Fibroblast of skin of left biceps (primary cell): ENCODE measurements at places on chromosomes 11 and 22.

DNA sequence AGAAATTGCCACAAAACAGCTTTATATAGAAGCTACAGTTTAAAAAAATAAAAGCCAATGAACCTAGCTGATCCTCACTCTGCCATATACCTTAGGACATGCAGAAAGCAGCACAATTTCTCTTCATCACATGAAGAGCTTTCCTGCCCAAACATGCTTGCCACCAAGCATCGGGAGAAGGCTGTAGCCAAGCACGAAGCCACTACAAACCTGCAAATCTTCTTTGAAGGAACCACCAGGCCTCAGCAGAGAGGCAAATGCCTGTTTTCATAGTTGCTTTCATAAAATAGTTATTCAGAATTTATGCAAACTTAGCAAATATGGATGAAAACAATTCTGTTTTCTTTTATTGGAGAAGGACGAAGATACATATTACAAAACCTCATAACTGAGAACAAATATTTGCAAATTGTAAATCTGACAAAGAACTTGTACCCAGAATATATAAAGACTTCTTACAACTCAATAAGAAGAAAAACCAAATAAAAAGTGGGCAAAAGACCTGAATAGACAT, 100.3 kb downstream of the RBFOX2 start:
- DNase-seq, result no peak

GRCh38 chr11:119584193-119585042, 144.6 kb downstream of the NECTIN1 start:
- DNase-seq, result peak; percentile 71

- DNase-seq, result no peak
Observed at GRCh38 chr11:131624531-131624930, 254.1 kb downstream of the NTM start.

DNA sequence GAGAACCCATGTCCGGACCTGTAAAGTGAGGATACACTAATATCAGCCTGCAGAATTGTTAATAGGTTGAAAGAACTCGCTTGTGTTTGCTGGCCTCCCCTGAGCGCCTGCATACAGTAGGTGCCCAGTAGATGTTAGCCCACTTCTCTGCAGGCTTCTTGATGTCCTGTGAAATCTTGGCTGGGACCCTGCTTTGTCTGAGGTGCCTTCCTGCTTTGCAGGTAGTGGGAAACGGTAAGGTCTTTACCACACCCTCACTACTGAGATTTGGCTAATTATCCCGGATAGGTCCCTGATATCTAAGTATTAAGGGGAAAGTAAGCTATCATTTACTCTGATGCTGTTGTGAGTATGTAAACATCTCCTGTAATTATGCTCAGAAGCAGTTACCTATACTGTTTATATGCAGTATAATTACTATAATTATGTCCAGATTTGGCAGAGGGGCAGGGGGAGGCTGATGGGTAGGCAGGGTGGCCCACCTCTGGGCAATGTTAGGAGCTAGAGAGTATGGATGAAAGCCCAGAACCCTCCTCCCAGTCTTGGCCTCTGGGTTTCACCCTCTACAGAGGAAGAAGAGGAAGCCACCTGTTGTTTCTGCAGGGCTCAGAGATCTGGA, 1.2 kb upstream of the ARRB1 start:
- DNase-seq, result no peak

DNA sequence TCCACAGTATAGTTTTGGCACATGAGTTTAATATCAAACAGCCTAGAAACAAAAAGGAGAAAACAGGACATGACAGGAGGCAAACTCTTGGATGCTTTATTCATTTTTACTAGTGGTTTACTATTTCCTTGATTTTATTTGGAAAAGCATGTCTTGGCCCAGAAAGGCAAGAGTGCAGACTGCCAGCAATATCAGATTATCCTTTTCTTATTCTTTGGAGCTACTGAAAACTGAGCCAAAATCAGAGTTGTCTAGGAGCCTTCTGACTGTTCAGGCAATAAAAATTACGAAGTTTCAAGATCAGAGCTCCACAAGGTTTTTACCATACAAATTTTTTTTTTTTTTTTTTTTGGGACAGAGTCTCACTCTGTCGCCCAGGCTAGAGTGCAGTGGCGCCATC, 16.0 kb downstream of the CELF1 start:
- no peak for DNase-seq

DNA sequence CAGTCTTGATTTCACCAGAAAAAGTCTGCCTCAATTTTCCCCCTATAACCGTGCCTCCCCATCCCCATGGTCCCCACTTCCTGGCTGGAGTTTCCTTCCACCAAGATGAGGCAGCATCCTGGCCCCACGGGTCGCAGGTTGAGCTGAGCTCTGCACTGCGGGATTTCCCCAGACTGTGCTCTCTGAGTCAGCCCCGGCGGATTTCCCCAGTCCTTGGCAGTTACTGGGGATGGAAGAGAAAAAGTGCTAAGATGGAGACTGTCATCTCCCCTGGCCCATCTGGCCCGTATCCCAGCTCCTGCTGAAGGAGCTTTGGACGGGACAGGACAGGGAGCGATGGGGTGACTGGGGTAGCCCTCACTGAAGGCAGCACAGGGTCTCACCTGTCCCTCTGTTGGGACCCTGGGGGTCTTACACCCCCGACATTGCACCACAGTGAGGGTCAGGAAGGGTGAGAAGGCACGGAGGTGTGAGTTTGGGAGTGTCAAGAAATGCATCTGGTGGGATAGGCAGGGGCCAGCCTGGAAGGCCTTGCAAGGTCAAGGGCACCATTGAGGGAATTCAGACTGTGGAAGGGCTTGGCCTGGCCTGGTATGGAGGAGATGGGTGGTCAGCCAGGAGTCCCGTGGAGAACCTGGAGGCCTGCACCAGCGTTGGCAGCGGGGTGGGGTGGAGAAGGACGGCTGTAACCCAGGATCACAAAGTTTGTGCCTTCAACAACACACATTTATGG, 36.5 kb downstream of the NADSYN1 start:
- no peak for DNase-seq

GRCh38 chr22:28105413-28105812, 186.4 kb upstream of the PITPNB start:
- DNase-seq, result no peak

DNA sequence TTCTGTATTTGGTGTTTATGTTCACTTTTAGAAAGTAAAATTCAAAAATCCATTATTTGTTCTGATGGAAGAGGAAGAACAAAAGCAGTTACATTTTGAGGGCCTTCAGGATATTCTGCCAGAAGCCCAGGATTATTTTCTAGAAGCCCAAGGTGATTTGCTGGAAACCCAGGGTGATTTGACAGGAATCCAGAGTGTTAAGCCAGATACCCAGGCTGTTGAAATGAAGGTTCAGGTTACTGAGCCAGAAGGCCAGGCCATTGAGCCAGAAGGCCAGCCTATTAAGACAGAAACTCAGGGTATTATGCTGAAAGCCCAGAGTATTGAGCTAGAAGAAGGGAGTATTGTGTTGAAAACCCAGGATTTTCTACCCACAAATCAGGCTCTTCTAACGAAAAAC, 33.1 kb downstream of the CCDC15 start:
- DNase-seq, result no peak

DNA sequence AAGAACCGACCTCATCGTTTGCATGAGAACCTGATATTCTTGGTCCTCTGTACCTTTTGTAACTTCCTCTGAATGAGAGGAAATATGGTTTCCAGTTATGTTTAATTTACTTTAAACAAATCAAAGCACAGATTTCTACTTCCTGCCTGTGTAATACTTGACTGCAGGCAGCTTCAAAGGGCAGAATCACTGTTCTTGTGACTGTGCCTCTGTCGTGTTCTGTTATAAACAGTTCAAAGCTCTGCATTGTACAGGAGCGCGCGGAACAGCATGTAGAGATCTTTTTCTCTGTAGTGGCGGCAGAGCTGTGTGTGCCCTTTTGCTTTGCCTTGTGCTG, 73.2 kb upstream of the CLDN5 start:
- DNase-seq, result no peak

DNA sequence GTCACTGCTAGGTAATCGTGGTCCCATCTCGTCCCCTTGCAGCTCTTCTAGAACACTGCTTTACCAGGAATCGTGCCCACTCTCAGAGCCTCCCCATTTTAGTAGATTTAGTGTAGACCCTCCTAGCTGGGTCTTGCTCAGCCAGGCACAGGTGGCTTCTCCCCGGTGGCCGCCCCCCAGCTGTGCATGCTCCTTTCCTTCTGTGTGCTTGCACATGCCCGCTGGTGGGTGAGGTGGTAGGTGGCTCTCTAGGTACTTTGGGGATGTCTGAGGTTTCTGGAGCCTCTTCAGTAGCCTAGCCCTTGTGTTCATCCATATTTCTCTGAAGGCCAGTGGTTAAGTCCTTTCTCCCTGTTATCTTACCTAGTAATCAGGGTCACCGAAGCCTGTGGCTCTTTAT, 5.6 kb downstream of the TUB start:
- no peak for DNase-seq

DNA sequence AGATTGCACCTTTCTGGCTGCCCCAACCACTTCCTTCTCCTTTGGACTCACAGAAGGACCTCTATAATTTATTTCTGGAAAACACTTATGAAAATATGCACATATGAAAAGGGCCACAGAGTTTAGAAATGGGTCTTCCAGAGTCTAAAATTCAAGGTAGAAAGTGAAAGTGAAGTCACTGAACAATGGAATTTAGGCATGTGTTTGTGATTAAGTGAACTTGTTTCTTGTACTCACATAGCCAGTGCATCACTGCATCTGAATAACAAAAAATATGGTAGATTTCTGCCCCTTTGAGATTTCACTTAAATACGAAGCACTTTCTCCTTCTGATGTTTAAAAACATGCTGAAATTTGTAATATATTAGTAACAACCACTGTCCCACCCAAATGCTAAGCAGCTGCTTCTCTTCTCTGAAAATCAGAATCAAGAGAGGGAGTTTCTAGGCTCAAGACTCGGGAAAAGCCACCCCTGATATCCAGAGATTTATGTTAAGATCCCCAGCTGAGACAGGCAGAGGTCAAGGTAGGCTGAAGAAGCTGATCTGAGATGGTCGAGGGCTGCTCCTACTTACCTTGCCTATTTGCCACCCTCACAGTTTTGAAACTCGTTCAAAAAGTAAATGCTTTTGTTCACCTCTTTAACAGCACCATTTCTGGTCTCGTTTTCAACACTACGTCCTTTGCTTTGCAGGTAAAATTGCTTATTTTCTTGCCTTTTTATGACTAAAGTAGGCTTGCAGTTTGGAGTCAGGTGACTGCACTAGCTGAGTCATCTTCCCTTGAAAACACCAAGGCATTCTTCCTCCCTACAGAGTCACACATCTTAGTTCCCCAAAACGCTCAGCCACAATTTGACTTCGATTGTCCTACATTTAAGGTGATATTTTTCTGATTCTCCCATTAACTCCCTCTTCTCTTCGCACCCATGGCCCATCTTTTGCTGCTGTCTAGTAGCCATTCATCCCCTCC, at the start of gene XKR3:
Gene XKR3, minus strand, starts transcription at position 696 of the 972 bp plus-strand sequence. CDS start 17,338 bp downstream, outside the sequence.
- no peak for DNase-seq

DNA sequence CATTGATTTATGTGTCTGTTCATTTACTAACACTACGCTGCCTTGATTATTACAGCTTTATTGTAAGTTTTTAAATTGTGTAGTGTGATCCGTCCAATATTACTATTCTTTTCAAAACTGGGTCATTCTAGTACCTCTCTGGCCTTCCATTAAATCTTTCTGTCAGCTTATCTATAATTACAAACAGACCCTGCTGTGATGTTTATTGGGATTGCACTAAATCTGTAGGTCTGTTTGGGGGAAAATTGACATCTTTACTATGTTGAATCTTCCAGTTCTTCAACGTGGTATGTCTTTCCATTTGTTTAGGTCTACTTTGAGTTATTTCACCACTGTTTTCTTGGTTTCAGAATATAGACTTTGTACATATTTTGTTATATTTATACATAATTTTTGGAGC, 15.6 kb downstream of the CABIN1 start:
- no peak for DNase-seq

- DNase-seq, result no peak
Observed at GRCh38 chr11:65576867-65577755, 1.3 kb downstream of the EHBP1L1 start.

DNA sequence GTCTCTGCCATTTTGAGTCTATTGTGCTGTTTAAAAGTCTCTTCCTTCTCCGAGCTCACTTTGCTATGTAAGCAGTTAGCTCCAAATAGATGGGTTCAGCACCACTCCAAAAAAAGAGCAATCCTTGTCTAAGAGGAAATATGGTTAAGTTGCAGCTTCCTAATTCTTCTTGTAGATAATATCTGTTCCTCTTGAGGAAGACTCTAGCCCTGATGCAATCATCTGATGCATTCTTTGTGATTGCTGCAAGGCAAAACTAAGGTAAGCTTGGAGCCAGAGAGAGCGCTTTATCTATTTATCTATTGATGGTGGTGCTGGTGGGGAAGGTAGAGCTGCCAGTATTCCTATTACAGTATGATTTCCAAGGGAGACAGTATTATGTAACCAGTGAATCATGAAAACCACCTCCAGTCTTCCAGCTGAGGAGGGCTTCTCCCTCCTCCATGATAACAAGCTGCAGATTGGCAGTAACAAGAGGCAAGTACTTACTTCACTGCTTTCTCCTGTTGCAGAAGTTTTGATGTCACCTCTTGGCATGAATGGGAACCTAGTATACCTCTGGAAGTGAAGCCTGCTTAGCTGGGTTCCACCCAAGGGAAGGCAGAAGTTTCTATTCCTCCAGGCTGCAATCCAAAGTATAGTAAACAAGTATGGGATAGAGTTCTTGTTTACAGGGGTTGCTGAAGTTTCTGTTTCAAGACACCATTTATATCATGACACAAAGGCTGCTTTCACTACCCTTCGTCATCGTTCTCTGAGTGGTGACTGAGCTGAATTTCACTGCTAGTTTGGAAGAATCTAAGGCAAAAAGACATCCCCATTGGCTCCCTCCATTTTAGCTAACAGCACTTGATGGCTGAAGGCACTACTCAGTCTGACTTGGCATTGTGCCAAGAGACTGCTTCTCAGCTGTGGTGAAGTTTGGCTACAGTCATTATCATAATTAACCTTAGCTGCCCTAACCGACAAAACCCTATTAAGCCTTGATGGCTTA, 49.7 kb downstream of the FDX1 start:
- DNase-seq, result no peak

DNA sequence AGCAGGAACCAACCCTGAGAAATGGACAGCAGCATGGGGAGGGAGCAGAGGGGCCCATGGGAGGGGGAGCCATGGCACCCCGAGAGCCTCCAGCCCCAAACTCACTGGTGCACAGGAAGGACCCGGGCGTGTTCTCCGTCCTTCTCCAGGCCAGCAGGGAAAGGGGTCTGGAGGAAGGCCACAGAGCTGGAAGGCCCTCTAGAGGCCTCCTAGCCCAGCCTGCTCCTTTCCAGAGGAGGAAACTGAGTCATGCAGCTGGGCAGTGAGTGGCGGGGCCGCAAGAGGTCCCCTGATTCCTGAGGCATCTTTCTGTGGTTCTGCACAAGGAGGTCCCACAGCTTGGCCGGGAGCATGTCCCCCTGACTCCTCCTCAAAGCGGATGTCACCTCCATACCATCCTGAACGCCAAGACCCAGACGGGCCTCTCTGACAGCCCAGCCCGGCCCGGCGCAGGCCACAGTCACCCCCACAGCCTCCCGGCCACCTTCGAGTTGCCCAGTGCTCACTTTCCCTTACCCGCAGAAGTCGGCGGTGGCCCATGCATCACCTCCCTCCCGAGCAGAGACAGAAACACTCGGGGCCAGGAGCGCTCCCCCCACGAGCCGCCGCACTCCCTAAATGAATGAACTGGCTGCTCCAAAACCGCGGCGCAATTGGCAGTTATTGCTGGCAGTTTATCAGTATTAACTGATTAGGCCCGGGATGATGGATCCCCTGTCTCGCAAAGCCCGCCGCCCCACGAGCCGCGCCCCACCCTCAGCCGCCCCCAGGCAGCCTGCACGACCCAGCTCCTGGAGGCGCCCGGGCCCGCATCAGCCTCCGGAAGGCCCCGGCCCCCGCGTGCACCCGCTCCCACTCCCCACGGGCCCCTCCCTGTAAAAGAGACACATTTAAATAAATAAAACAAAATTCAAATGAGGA, 272.5 kb downstream of the BUD13 start:
- no peak for DNase-seq
